ENCODE measurements at places on chromosomes 6 and 20. TPM values are rescaled to one million over a fixed set of nuclear protein-coding genes. Genes with fewer than 3 reads are reported as not detected.

GRCh38 chr6:38355519-38355918, 284.2 kb downstream of the BTBD9 start:
- no peak for DNase-seq

GRCh38 chr6:72819609-72820008, 197.7 kb downstream of the KCNQ5 start:
- DNase-seq: no peak

DNA sequence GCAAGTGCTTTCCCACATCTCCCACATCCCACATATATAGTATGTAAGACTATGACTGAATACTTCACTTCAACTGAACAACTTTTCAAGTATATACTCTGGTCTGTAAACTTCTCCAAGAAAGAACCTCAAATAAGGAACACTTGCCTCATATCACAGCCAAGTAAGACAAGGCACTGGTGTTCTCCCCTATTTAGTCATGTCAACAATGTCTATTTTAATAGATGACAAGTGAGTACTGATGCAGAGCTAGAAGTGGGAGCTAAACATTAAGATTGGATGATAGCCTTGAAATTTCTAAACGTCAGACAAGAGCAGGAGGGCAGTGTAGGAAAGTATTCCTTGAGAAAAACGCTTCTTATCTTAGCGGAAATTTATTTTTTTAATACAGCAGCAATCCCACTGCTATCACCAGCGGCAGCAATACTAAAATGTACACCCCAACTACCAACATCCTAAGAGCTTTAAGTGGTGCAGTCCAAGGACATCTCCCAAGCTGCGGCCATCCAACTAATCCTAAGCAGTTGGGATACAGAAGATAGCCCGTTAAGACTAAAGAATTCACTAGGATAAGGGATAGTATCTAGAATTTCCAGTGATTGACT, 29.3 kb downstream of the DST start:
- DNase-seq: no peak

DNA sequence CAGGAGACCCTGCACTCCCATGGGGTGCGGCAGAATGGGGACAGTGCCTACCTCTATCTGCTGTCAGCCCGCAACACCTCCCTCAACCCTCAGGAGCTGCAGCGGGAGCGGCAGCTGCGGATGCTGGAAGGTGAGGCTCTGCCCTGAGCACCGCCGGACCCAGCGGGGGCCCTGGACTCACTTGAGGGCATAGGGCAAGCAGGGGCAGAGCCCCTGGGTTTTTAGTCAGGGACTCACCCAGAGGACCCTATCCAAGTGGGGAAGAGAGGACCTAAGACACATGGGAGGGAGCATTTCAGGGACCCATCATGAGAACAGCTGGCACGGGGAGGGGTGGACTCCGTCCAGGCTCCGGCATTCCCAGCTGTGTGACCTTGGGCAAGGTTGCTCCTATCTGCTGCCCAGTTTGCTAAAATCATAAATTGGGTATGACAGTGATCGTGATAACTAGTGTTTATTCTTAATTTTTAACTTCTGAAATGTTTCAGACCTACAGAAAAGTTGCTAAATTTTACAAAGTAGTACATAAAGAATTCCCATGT, 9.8 kb downstream of the RBCK1 start:
- no peak for DNase-seq

TCP11 gene
- not detected for total RNA-seq

GRCh38 chr20:40777653-40778052, 88.6 kb upstream of the MAFB start:
- no peak for DNase-seq

- no peak for DNase-seq
Measured at GRCh38 chr6:113450061-113450465, 407.1 kb upstream of the MARCKS start.

Data from activated naive CD8-positive, alpha-beta T cell treated with anti-CD3 and anti-CD28 coated beads for 36 hours (primary cell).